ENCODE measurements at places on chromosomes 11 and 22.

- DNase-seq = peak; percentile 98
Measured at GRCh38 chr22:32531931-32532819, 57.6 kb downstream of the FBXO7 start.

DNA sequence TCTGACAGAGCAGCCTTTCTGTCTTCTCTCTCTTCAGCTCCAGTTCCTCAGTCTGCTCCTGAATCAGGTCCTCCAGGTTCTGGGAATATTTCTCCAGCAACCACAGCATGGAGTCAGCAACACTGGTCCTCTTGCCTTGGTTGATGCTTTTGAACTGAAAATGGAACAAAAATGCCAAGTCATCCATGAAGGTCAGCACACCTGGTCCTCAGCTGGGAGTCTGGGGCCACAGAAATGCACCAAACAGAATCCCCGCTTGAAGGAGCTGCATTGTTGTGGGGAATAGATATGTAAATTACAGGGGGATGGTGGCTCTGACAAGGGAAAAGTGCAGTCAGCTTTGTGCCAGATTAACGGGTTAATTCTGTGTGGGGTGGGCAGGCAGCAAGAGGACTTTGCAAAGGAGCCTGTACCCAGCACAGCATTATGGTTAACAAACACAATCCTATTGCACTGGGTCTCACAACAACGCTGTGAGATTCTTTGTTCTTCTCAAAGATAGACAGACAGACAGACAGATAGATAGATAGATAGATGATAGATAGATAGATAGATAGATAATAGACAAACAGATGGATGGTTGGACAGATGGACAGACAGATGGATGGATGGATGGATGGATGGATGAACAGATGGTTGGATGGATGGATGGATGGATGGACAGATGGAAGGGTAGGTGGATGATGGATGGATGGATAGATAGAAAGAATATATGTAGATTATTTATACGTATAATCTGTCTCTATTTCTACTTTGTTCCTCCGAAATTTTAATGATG, 33.8 kb upstream of the LRRC32 start:
- no peak for DNase-seq

DNA sequence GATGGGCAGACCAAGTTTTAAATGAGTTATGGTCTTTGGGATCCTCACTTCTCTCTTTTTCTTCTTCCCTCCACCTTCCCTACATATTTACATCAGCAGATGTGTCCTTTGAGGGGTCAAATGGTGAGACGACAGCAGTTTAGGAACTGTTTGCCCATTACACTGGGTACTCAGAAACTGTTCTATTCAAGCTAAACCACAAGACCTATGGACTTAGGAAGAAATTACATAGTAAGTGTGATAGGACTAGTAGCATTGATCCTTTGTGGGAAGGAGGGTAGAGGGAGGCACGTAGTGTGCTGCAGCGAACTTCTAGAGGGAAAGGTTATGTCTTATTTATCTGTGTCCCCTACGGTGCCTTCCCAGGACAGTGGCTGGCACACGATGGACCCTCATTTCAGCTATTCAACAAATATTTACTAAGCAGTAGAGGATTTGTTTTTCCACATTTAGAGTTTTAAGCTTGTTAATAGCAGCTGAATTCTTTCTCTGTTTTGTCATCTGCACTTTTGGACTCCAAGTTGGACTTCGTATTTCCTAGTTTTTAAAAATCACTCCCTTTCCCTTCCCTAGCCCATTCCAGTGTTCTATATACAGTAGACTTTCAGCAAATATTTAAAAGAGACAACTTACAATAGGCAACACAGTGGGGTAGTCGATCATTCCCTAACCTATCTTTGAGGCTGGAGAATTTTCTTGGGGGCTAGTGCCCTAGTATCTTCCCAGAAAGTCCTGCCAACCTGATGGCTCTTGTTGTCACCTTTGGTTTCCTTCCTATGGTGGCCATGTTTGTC, 13.9 kb downstream of the FZD4 start:
- no peak for DNase-seq

DNA sequence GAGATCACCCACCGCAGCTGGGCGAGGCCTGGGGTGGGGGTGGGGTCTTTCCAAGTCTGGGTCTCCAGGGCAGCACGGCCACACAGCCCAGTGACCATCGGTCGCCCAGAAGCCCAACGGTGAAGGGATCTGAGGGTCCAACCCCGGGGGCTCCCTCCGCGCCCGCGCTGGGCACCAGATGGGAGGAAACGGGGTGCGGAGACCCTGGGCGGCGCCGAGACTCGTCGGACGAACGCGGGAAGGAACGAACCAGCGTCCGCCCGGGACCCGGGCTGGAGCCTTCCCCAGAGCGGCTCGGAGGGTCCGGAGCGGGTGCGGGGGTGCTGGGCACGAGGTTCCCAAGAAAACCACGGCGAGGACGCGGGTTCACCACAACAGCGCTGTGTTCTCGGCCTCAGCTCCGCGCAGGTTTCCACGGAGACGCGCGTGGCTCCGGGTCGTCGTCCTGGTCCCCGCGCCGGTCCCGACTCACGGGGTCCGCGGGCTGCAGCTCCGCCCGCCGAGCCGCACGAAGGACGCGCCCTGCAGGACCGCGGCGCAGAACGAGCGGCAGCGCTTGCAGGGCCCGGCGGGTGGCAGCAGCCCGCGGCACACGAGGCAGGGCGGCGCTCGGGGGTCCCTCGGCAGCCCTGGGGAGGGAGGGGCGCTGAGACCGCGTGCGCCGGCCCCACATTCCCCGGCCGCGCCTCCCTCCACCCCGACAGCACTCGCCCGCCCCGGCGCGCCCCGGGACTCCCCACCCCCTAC, 2.3 kb upstream of the IL17REL start:
- no peak for DNase-seq

DNA sequence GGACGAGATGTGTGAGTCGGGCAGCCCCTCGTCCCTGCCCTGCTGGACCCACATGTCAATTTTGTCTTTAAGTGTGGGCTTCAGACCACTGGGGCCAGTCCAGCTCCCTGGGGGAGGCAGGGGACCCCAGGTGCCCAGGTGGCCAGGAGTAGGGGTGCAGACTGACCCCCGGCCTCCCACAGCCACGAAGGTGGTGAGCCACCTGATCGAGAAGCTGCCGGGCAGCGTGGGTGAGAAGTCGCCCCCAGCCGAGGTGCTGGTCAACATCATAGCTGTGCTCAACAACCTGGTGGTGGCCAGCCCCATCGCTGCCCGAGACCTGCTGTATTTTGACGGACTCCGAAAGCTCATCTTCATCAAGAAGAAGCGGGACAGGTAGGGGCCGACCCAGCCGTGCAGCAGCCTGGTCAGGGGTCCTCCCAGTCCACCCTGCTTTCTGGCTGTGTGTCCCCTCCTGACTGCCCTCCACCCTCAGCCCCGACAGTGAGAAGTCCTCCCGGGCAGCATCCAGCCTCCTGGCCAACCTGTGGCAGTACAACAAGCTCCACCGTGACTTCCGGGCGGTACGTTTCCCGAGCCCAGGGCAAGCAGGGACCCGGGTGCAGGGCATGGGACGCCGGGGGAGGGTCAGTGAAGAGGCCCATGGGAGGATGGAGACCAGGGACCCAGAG, 9.9 kb downstream of the PKP3 start:
- DNase-seq = no peak

DNA sequence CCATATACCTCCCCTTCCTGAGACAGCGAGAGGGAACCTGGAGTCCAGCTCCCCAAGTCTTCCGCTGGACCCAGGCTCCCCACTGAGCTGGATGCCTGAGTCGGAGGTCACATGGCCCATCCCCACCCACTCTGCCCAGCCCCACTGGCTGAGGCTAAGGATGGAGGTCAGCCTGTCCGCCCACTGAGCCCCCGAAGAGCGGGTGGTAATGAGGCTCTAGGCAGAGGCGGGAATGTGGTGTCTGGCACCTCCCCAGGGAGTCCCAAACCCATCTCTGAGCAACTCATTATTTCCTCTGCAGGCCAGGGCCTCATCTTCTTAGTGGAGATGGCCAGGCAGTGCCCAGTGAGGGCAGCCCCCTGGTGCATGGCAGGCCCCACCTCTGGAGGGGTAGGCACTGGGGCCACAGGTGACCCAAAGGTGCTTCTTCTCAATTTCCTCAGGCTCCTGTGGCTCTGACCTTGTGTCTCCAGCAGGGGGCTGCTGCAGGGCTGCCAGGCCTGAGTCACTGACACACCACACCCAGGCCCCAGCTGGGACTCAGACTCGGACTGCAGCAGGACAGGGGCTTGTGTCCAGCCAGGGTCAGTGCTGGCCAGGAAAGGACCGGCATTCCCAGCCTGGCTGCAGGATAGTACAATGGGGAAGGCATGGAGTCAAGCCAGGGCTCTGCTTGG, 10.2 kb upstream of the PDE2A start:
- peak; percentile 63 for DNase-seq

Measured in lower leg skin (tissue), 4 donors.